ENCODE measurements at places on chromosomes 5 and 9.

DNA sequence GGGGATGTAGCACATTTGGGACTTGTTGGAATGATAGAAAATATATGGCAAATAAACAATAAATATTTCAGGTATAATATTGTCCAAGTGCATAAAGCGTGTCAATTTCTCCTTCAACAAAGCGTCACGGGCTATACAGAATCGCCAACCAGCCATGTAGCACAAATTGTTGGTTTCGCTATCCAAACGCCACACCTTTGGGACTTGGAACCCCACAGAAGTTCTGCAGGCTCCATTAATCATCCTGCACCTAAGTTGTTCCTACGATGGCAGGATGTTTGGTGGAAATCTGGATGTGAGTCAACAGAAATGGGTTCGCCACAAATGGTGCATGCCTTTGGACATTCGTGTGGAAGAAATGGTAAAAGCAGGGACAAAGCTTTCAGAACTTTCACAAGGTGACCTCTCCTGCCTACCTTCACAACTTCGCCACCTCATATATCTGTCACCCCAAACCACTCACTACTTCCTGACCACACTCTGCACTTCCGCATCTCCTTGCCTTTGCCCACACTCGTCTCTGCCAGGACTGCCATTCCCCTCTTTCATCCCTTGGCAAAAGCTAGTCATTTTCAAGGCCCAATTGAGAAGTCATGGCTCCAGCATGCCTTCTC, 95.7 kb downstream of the LHFPL2 start:
- DNase-seq = no peak

DNA sequence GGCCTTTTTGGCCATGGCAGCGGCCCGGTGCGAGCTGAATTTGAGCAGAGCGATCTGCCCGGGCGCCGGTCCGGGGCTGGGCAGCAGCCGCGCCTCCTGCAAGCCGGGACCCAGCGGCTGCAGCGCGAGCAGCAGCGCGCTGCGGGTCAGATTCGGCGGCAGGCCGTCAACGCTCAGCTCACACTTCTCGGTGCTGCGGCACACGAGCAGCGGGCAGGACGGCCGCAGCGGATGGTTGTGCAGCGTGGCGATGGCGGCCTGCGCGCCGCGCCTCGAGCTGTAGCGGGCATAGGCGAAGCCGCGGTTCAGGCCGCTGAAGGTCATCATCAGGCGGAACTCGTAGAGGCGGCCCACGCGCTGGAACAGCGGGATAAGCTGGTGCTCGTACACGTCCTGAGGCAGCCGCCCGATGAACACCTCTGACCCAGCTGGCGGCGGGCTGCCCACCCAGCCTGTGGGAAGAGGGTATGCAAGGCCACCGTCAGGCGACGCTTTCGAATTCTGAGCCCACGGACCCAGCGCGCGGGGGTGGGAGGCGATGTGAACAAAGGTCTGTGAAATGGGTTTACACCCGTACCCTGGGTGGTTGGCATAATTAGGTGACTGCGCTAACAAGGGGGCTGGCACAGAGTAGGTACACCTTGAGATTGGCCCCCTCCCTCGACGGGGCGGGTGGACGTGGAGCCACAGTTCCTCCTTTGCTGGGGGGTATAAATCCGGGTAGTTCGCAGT, 755 bp downstream of the DND1 start:
- peak; percentile 4 for DNase-seq

DNA sequence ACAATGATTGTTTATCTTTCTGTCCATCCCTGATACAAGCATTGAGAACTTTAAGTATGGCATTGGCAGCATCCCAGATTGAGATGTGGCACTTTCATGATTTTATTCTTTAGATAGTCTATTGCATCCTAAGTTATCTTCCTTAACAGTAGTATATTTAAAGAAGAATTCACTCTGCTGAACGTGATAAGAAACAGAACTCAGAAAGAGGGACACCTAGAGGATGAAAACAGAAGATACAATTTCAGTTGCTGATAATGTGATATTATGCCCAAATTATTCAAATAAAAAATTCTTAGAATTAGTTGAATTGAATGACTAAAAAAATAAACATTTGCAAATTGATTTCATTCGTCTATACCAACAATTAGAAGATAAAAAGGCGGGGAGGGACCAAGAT, 218.1 kb upstream of the DMRTA1 start:
- no peak for DNase-seq

GRCh38 chr9:87149799-87150198, 202.5 kb upstream of the GAS1 start:
- DNase-seq = no peak

DNA sequence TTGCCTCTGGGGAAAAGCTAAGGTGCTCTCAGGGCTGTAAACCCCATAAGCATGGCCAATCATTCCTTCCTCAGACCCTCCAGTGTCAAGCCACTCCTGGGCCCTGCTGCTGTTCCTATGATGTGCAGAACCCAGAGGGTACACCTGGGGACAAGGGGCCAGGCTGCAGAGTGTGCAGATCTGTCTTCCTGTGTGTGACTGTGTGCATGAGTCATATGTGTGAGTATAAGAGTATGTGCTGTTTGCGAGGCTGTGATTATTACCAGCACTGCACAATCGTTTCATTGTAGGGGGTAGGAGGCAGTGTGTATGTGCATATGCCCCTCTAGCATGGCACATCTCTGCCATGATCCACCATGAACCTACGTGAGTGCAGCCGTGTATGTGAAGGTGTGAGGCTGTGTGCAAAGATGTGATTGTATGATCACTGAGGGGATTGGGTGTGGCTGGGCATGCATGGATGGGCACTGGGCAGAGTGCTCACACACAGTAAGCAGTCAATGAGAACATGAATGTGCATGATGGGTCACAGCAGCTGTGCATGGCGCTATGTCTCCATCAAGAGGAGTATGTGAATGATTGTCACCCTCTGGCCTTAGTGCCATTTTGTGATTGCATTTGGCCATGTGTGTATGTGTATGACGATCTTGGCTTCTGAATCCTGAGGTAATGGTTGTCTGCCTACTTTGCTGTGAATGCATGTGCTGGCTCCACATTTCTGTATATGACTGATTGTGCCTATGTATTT, 2.4 kb upstream of the OR1K1 start:
- DNase-seq = no peak

GRCh38 chr5:112957036-112957808, 19.4 kb upstream of the DCP2 start:
- DNase-seq = no peak

- no peak for DNase-seq
Measured at GRCh38 chr5:113235884-113236283, 198.9 kb downstream of the TSSK1B start.

GRCh38 chr9:97983589-97984187, 547 bp downstream of the ANP32B start:
- DNase-seq = peak; percentile 35

DNA sequence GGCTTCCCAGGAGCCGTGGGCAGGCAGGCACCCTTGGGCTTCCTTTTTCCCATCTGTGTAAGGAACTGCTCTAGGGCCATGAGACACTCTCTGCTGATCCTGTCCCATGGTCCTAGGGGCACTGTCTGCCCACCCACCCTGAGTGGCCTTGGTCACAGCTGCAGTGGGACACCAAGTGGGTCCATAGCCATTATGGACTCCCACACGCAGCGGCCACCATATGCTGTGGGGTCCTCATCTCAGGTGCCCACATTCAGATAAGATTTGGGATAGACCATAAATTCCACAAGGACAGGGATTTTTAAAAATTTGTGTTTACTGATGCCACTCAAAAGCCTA, 180.8 kb downstream of the AUH start:
- DNase-seq = no peak

DNA sequence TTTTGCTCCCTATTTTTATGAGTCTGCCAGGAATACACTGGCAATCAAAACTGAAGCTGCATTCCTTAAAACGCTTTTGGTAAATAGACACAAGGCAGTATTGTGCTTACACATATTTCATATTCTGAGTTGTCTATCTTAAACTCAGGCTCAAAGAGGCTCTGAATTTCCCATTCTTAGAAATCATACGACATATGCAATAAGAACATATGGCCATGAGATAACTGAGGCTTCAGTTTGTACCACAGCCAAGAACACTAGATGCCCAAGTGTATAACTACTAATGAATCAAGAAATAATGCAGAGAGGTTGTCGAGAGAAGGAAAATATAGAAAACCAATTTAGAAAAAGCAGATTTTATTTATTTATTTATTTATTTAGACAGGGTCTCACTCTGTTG, 357.4 kb downstream of the NDUFS4 start:
- no peak for DNase-seq

DNA sequence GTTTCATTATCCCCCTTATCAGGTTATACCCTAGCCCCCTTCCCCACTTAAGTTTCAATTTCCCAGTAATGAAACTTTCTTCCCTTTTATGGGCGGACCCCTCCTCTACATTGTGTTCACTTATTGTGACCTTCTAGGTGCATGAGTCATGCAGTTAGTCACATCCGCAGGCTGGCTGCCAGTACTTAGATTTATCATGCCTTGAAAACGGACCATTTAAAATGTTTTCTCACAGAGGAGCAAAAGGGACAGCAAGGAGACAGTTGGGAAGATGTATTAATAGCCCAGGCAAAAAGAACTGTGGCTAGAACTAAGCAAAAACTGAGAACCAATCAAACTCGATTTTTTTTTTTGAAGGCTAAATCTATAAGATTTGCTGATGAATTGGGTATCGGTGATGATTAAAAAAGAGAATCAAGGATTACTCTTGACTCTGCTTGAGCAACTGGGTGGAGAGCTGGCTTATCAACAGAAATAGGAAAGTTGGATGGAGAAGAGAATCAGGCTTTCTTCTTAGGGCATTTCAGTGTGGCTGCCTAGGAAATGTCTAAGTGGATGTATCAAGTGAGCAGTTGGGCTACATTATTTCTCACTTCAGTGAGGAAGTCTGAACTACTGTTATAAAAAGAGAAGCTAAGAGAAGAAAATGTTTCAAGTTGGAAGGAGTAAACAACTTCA, 615.0 kb downstream of the HINT1 start:
- DNase-seq = no peak

- peak; percentile 57 for DNase-seq
Measured at GRCh38 chr9:108257382-108257781, 598.4 kb downstream of the ACTL7B start.

DNA sequence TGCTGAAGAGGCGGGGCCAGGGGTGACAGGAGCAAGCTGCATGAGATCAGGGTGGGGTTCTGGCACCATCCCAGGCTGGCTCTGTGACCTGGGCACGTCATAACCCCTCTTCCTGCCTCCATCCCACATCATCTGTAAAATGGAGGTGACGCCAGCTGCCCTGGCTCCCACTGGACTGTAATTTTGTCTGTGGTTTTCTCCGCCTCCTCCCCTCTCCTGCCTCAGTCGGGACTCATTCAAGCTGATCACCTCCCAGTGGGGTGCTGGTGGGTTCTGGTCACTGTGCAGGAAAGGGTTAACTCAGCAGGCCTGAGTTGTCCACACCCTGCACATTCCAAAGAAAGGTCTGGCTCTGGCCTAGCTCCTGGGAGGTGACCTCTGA, 128.2 kb downstream of the RXRA start:
- DNase-seq = no peak

DNA sequence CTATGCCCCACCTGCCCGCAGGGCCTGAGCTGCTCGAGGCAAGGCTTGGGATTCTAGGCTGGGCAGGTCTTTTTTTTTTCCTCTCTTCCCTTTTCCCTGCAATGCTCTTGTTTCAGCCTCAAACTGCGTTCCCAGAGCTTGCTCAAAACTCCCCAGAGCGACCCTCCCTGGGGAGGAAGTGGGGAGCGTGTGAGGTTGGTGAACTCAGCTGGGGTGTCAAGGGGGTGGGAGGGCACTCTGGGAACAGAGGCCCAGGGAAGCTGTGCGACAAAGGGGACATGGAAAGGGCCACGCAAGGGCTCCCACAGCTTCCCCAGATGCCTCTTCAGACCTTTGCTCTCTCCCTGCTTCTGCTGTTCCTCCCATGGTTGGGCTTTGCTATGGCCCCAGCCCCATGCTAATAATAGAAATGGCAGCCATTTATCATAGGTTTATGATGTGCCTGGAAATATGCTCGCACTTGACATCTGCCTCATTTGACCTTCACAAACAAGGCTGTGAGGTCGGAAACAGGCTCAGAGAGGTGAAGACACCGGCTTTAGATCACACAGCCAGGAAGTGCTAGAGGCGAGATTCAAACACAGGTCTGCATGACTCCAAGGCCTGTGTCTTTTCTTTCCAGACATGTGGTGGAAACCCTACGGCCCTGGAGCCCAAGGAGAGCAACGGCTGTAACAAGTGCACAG, 40.9 kb upstream of the IL17B start:
- no peak for DNase-seq

GRCh38 chr9:215631-216155, 1.0 kb downstream of the DOCK8 start:
- DNase-seq = no peak

DNA sequence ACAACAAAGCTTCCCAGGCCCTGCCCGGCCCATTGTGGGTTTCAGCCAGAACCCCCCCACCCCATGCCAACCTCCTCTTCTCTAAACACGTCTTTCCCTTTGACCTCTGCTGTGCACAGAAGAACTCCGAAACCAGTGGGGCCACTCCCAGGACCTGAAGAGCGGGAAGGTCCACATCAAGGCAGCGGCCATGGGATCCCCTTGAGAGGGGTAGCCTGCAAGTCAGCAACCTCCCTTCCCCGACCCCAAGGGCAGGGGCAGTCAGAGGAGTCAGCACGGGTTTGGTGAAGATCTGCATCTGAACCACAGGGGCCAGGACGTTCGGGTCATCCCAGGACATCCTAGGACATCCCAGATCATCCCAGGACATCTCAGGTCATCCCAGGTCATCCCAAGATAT, 379.9 kb upstream of the IRX4 start:
- DNase-seq = no peak

GRCh38 chr9:124549016-124549415, 41.8 kb upstream of the NR5A1 start:
- DNase-seq = no peak

- DNase-seq = no peak
Measured at GRCh38 chr5:23991406-23991805, 484.0 kb downstream of the PRDM9 start.

DNA sequence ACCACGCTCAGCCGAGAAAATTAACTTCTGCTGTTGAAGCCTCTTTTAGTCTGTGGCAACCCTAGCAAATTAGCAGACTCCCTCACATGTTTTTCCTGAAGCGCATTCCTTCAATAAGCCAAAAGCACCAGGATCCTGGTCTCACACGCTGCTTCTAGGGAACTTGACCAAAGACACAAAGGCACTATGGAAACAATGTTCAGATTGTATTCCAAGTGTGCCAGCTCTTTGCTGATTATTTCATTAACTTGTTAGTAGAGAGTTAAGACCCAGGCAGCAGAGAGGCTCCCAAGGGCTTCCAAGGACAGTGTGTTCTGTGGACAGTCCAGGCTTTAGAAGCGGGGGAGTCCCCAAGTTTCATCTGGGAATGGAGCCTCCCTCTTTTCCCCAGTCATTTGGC, 94.4 kb upstream of the BASP1 start:
- DNase-seq = no peak

GRCh38 chr5:83118471-83118870, 41.1 kb downstream of the XRCC4 start:
- DNase-seq = no peak

DNA sequence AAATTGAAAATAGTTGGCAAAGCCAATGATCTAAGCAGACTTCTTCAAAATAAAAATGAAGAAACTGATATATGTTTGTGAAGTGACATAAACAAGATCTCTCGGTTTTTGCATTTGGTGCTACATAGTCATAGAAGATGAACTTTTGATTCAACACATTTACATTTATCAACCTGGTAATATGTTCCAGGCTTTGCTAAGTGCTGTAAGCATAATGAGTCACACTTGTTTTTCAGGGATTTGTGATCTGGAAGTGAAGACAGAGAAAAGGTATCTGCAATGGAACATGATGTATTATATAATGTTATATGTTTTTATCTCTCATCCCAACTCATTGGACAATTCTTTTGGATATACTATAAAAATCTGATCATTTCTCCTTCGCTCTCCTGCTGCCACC, 801.4 kb downstream of the BRINP1 start:
- no peak for DNase-seq

Measured in NCI-H510A treated with DMSO at 0.1 percent for 48 hours (cell line).